ENCODE measurements at places on chromosomes 16 and 17.

DNA sequence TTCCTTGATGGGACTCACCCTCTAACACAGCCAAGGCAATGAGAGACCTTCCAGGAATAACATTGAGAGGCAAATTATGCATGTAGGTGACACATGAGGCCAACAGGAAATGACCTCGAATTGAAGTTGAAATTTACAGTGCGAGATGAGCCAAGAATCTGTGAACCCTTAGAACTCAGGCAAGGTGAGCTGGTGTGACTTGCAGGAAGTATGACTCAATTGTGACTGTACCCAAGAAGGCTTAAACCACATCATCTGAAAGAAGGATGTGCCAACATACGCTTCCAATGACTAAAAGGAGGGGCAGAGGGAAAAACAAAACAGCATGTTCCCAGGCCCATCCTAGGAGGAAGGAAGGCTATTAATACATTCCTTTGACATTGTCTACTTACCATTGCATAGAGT is 44.8 kb downstream of the PITPNC1 start:
- DNase-seq, result peak; percentile 84

- no peak for DNase-seq
These were observed 188.0 kb downstream of the ENGASE start for GRCh38 chr17:79262624-79263023.

DNA sequence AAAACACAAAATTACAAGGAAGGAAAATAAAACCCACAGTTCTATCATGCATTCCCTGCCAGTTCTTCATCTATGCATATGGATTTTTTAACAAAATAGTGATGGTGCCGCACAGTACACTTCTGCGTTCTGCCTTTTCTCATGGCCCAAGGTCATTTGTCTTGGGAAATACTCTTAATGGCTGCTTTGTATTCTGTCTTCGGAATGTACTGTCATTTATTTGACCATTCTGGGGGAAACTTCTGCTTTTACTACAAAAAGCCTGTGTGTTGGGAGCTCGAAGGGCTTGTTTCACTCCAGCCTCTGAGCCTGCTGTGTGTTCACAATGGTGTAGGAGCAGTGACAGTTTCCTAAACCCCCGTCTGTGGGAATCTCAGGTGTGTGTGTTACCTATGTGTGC is 82.8 kb upstream of the SEC14L1 start:
- no peak for DNase-seq

- DNase-seq, result peak; percentile 25
These were observed 11.3 kb downstream of the RFFL start for GRCh38 chr17:35052241-35052610.

DNA sequence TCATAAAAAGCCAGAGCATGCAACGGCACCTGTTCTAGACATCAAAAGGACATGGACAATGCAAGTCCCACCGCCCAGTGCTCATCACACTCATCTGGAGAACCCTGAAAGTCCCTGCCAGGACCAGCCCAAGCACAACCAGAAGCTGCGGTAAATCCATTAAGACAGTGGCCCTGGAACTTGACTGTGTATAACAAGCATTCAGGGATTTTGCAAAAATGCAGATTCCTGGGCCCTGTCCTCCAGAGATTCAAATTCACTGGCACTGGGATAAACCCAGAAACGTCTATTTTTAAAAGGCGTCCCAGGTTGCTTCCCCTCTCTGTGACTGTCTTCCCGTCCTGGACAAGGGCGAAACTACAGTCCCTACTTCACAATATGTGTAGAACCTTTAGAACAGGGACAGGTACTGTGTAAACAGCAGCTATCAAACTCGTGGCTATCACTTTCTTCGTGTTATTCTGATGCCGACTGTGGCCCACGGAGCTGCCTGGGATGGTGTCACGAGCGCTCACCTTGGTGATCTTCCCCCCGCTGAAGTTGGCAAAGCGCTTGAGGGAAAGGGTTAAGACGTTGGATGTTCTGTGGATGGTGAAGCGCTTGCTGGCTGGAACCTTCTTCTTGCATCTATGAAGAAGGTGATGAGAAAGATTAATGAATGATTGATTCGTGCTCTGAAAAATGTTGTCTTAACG is 22.3 kb downstream of the USP36 start:
- DNase-seq, result no peak

GRCh38 chr16:88287219-88287618 is 95.5 kb upstream of the ZNF469 start:
- DNase-seq, result no peak

- no peak for DNase-seq
These were observed 182.8 kb upstream of the ELAC2 start for GRCh38 chr17:13200671-13201070.

GRCh38 chr16:52547004-52547833 is at the start of gene TOX3:
Gene TOX3 (minus strand): TSS chr16:52547143. CDS start chr16:52546723, 420 bp downstream.
- no peak for DNase-seq
